ENCODE measurements at places on chromosomes 7 and 10.

- no peak for DNase-seq
Measured at GRCh38 chr7:80772347-80772993, 134.0 kb downstream of the CD36 start.

DNA sequence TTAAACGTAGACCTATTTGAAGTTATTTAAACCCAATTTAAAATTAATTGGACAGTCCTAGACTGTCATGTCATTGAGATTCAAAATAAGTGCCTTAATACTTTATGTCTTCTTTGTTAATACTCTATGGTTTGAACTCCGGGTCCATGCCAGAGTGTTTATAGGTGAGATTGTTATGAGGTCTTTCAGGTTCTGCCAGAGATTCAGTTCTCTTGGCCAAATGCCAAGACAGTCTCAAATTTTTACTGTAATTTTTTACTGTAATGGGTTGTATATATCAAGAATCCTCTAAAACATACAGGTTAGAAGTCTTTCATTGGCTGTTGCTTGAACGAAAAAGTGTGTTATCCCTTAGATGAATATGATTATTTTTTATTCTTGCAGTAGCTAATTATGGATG is 3.9 kb downstream of the ADD3 start:
- no peak for DNase-seq

DNA sequence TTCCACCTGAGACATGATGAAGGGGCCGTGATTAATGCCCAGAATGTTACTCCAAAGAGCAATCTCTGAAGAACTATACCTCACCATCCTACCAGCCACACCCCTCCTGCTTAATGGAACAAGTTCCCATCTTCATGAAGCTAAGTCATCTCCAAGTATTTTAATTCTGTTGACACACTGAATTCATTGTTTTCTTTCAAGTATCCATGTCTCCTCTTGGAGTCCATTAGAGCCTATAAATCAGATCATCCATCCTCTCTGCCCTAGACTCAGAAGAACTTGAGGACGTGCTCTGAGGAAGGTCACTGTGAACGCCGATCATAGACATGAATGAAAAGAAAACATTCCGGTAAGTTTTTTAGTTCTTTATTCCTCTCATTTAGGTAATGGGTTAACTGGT is 126.8 kb downstream of the RSU1 start:
- DNase-seq: no peak

DNA sequence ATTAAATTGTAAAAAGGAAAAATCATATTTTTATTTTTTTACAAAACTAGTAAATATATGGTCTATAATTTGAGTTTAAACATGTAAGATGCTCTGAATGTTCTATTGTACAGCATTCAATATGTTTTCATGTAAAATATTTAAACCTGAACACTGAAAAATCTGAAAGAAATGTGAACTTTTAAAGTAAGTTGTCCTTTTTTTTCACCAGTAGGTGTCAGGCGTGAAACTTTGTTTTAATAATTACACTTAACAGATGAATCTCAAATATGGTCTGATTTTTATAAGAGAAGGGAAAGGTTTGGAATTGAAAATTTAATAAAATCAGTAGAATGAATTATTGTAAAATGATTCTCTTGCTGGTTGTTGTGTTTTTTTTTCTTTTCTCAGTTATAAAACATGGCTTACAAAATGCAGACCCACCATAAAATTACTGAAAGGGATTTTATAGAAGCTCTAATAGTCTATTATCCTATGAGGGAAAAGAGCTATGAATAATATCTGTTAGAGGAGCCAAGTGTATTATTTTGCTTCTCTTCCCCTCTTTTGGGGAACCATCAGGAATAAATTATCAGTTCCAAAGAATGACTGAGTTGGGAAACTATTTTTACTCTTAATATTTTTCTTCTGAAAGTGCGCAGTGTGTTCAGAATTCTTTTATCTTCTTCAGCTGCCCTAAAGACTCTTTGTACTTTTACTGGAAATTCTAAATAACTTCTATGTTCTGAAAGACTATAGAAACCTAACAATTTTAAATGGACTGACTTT is 217.7 kb upstream of the FZD1 start:
- no peak for DNase-seq

DNA sequence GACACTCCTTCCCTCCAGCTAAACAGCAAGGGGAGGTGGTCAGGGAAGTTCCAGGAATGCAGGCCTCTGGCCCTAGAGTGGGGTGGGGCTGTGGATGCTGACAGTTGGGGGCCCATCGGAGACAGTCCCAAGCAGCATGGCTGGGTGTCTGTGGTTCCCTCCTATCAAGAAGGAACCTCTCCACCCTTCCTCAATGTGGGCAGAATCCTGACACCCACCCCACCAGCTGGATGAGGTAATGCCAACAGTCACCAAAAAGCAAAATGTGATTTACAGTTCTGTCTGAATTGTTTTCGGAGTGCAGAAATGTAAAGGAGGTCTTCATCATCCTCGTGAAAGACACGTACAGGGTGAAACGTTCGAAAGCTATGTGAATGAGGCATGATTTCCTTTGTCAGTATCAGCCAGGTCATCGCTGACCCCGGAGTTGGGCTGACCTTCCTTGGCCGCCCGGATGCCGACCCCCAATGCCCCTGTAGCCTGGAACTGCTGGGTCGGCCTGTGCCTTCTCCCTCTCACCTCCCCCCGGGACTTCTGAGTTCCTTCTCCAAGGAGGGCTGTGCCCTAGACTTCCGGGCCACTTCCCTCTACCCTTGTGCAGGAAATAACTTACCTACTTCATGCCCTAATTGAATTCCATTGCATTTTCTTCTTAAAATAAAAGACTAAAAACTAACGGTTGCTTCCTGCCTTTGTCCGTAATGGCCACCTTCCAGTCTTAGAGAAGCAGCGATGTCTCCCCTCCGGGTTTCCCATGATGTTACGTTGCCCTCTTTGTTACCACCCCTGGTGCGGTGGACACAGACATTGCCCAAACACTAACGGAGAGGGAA is 24.5 kb downstream of the FOXK1 start:
- DNase-seq: no peak

GRCh38 chr7:2863461-2864066 is 19.5 kb upstream of the GNA12 start:
- peak; percentile 79 for DNase-seq

DNA sequence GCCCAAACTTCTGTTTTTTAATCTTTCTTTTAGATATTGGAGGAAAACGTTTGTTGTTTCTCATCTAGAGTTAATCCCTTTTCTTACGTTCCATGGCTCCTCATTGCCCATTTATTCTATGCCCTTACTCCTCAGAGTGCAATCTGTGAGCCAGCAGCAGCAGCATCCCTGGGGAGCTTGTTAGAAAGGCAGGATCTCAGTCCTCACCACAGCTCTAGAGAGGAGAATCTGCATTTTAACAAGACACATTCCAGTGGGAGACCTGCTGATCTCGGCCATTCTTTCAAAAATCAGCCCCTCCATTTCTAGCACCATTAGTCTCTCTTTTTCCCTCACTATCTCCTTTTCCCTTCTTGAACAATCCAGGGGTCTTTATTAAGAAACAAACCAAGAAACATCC is 84.4 kb upstream of the NOBOX start:
- no peak for DNase-seq

DNA sequence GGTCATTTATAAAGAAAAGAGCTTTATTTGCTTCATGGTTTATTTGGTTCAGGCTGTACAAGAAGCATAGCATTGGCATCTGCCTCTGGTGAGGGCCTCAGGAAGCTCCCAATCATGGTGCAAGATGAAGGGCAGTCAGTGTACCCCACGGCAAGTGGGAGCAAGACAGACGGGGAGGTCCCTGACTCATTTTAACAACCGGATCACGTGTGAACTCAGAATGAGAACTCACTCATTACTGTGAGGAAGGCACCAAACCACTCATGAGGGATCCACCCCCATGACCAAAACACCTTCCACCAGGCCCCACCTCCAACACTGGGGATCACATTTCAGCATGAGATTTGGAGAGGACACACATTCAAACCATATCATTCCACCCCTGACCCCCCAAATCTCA is 15.7 kb upstream of the CRYGN start:
- DNase-seq: no peak
